Nucleus accumbens (tissue), 56 donors: ENCODE measurements at places on chromosomes 2 and 18.
A peak's percentile ranks its signal among the peaks of the same experiment; 100 is the strongest.

DNA sequence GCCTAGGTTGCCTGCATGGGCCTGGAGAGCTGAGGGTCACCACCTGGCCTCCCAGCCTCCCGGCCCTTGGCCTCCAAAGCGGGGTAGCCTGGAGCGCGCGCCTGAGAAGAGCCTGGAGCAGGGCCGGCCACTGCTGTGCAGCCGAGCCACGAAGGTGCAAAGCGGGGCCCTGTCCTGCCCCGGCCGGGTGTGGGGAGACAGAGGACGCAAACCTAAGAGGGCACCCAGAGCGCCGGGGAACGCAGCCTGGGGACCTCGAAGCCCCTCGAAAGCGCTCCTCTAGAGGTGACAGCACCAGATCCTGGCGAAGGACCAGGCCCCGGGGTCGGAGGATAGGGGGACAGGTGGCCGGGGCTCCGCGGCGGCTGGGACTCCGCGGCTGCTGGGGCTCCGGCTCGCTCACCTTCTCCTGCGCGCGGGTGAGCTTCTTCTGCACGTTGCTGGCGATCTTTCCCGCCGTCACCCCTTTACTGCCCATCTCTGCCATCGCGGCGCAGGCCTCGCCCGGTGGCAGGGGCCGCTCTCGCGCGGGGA is 430 bp downstream of the BIN1 start:
- DNase-seq: no peak

DNA sequence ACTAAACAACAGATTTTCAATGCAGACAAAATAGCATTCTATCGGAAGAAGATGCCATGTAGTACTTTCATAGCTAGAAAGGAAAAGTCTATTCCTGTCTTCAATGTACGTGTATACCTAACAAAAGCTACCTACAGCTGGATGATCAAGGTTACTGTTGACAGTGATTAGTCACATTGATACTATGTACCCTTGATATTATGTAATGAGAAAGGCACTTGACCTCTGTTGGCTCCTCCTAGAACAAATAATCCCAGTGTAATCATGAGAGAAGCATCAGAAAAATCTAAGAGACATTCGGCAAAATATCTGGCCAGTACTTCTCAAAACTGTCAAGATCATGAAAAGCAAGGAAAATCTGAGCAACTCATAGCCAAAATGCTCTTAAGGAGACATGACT is 44.4 kb upstream of the LRRTM4 start:
- no peak for DNase-seq

GRCh38 chr2:223725494-223725893 is 111.9 kb downstream of the AP1S3 start:
- DNase-seq: peak; percentile 69

DNA sequence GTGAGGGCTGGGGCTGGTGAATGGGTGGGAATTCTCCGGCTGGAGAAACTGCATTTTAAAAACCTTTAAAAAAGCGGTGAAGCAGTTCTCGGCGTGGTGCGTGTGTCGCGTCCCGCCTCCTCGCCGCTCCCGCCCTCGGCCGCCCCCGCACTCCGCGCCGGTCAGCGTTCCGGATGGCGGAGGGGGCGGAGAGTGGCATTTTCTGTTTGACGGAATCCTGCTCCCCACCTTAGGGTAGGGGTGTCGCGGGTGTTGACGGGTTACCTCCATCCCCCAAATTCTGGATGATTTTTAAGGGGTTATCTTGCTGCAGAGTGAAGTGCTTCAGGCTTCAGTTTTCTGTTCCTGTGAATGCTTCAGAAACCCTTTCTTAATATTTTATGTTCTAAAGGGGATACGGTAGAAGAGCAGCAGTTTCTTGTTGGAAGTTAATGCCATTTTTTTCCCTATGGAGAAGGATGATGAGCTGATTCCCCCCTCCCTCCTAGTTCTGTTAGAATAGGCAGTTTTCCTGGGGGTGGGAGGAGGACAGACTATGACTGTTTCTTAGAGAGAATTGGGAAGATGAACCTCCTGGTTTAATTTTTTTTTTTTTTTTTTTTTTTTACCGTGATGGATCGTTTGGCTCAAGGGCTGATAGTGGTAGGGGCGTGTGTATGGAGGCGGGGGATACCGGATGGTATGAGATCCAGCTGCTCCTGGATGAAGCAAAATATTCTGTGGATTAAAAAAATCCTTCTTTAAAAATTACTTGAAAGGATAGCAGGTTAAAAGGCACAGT is 756 bp downstream of the ABI2 start:
- DNase-seq: no peak

DNA sequence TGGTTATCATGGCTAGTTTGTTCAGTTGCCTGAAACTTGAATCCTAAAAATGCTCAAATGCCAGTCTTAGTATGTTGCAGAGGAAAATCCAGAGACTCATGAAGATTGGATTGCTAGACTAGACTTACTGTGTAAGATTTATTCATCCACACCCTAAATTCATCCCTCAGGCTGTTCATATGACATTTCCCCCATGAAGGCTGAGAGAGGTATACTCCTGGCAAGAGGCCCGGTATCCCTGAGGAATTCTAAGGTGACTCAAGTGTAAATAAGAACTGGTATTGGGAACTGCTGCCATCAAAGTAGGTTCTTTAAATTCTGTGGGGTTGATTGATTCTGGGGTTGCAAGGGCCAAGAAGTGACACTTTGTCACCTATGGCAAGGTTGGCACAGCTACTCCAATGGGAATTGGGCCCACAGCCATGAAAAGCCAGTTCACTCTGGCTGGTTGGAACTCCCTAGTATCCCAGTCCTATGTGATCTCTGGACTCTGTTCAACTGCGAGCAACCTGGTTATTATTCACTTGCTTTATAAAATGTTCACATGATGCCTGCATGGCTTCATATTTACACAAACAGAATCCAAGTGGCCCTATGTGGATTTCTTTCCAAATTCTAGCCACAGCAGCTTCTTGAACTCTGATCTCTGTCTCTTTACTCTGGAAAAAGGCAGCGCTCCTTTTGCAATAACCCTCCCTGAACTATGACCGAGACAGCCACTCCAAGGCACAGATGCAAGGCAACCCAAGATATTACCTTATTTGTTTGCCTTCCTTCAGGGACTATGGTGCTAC is 429.1 kb downstream of the CBLN2 start:
- no peak for DNase-seq

GRCh38 chr18:63206433-63207142 is 113.0 kb downstream of the BCL2 start:
- DNase-seq: no peak

GRCh38 chr18:75612456-75612855 is 185.0 kb upstream of the SMIM21 start:
- no peak for DNase-seq

DNA sequence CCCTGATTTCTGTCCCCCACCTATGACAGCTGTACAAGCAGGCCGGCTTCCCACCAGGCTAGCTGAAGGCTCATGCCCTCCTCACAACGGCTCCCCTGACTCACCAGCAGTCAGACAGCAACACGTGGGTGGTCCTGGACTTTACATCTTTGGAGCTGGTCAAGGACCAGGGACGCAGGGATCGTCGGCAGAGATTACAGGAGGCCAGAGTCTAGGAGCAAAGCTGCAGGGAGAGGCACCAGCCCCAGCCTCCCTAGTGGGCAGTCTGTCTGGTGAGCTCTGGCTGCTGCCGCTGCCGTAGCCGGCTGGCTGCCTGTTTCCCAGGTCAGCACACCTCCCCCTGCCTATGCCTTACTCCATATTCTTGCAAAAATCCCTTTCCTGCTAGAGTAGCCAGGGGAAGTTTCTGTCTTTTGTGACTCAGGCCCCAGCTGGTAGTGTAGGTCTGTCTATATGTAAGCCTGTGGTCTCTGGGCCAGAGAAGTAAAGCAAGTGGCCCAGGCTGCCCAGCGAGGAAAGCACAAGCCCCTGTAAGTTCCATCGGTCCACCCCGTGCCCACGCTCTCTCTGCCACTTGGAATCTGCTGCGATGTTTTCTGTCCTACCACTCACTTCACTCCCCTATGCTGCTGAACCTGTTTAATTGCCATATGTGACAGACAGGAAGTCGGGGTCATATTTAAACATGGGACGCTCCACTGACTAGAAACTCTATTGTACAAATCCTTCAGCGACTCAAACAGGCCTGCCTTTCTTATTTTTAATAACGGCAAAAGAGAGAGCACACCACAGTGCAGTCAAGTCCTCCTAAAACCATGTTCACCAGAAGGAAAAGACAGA is 2.4 kb upstream of the ARHGEF4 start:
- no peak for DNase-seq

- DNase-seq: no peak
These were observed 211.8 kb upstream of the DSEL start for GRCh38 chr18:67728364-67728763.

DNA sequence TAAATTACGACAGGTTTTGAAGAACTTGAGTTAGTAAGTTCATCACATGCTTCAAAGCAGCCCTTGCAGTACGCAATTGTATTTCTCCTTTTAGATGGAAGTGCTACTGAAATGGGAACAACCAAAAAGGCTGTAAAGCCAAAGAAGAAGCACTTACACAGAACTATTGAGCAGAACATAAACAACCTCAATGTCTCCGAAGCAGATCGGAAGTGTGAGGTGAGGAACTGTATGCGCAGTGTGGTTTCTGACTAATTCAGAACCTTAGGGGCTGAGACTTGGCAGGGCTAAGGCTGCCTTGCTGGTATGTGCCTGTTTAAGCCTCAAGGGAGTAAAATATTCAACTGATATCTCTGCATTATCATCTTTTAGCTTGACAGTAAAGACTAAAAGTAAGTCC is 8.4 kb downstream of the NCAPH start:
- DNase-seq: no peak

DNA sequence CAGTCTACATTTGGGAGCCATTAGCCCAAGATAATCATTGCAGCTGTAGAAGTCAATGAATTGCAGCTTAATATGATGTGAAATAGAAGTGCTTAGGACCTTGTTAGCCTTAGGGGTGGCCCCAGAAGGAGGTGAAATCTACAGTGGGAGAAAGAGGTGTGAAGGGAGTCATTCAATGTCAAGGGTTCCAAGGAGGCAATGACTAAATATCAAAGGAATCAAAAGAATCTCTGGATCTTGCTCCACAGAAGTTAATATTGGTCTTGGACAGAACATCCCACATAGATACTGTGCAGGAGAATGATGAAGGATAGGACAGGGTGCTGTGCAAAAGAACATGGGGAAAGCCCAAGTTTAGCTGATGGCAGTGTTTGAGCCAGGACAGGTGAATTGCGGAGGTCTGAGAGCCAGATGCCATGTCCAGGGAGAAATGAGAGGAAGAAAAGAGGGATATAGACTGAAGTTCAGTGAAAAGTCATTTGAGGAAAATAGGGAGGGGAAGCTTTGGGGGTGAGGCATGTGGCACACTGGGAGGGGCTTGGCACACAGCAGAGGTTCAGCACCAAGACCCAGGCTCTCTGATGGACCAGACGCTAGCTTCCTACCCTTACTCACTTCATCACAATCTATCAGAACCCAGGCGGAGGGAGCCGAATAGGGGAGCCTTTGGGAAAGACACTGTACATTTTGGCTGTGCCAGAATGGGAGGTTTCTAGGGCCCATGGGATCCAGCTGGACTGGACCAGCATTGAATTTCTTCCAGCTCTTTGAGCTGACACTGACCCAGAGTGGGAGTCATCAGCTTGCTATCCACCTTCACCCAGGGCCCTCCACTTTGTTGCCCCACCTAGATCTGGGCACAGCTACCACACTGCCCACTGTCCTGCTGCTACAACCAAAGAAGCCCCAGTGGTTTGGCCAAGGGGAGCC is 2.2 kb downstream of the IL1F10 start:
- no peak for DNase-seq

- DNase-seq: no peak
These were observed 19.5 kb downstream of the MGAT5 start for GRCh38 chr2:134273256-134273983.

GRCh38 chr2:177058747-177059146 is 153.8 kb upstream of the HNRNPA3 start:
- DNase-seq: no peak

DNA sequence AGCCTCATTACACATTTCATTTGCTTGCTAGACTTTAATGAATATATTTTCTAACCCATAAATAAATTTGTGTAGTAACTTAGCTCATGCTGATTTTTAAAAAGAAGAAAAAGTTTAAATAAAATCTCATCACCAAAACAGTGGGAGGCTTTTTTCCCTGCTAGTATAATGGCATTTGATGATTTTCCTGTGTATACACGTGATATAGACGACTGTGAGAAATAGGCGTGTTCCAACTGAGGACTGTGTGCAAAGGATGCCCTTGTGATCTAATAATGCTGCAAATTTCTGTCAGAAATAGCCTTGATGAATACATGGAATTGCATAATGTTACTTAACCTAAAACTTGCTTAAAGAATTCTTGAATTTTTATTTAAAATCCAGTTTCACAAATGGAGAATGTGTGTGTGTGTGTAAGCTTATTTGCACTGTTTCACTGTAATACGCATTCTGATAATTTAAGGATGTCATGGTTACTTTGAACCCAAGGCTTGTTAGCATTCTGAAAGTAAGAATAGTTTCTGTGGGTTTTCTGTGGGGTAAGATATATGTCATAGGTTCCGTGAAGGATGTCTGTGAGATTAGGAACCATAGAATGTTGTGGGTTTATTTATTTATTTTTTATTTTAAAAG is 178.0 kb downstream of the DLGAP1 start:
- DNase-seq: no peak

DNA sequence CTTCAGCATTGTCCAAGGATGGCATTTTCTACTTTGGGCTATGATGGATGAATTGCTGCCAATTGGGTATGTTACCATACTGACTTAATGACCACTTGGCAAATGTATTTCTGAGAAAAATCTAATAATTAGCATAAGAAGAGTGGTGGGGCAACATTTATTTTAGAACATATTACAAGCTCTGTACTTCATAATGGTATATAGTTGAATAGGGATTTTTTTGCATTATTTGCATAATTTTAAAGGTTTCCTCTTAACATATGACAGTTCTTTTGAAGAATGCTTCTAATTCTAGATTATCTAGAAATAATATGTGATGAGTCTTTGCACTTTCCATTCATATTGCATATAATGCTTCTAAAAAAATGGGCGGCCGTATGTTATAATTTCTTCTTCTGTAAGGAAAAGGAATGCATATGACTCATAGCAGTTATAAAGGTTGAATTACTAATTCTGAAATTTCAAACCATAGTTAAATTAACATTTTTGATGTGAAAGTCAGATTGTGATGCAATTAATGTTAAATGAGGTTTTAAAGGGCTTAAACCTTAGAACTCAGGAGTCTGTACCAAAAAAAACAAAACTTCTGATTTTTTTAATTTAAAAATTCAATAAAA is 1652.3 kb upstream of the SLC39A10 start:
- DNase-seq: no peak

- DNase-seq: no peak
These were observed 1.6 kb upstream of the RTP5 start for GRCh38 chr2:241867776-241868420.

DNA sequence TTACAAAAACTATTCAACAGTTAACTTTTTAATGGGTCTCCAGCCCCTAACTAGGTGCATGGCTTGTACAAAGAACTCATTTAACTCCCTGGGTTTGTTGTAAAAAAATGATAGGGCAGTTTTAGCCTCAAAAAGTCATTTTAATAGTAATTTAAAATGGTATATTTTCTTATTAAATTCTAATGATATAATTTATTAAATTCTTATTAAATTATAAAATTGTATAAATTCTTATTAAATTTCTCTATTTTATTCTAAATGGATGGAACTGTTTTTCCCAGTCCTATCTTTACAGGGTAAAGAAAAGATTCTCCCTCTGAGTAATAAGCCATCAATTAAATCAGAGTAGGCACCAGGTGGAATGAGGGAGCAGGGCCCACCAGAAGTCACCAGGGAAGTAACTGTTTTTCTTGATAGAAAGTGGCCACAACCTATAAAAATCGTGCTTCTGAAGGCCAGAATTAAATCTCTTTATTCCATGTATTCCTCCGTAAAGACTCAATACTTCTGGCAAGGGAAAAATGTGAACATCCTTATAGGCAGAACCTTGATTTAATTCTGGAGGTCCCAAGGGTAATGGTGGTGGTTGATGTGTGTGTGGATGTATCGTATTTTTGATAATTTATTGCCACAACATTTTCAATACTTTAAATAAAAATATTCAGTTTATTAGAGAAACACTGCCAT is 814 bp downstream of the FKBP7 start:
- no peak for DNase-seq
